ENCODE measurements at places on chromosomes 5 and 9.
A peak's percentile ranks its signal among the peaks of the same experiment; 100 is the strongest.

GRCh38 chr5:179914032-179914755, 6.5 kb upstream of the TBC1D9B start:
- no peak for DNase-seq

DNA sequence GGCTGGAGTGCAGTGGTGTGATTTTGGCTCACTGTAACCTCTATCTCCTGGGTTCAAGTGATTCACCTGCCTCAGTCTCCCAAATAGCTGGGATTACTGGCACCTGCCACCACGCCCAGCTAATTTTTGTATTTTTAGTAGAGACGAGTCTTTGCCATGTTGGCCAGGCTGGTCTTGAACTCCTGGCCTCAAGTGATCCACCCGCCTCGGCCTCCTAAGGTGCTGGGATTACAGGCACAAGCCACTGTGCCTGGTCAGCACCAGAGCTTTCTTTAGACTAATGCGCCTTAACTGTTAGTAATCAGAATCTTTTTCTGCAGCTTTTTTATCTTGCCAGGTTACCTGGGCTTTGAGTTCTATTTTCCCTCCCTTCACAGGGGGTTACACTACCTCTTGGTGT, 18.4 kb downstream of the PTGS1 start:
- DNase-seq, result no peak

GRCh38 chr5:66814146-66814991, 218.2 kb downstream of the MAST4 start:
- DNase-seq, result no peak

- no peak for DNase-seq
Observed at GRCh38 chr9:4973246-4973645, 11.8 kb upstream of the JAK2 start.

GRCh38 chr9:129235931-129236331, 57.9 kb upstream of the IER5L start:
- DNase-seq, result no peak

- peak; percentile 40 for DNase-seq
Observed at GRCh38 chr9:121698627-121699570, 47.5 kb downstream of the DAB2IP start.

GRCh38 chr5:180389252-180390101, 36.3 kb upstream of the GFPT2 start:
- no peak for DNase-seq

DNA sequence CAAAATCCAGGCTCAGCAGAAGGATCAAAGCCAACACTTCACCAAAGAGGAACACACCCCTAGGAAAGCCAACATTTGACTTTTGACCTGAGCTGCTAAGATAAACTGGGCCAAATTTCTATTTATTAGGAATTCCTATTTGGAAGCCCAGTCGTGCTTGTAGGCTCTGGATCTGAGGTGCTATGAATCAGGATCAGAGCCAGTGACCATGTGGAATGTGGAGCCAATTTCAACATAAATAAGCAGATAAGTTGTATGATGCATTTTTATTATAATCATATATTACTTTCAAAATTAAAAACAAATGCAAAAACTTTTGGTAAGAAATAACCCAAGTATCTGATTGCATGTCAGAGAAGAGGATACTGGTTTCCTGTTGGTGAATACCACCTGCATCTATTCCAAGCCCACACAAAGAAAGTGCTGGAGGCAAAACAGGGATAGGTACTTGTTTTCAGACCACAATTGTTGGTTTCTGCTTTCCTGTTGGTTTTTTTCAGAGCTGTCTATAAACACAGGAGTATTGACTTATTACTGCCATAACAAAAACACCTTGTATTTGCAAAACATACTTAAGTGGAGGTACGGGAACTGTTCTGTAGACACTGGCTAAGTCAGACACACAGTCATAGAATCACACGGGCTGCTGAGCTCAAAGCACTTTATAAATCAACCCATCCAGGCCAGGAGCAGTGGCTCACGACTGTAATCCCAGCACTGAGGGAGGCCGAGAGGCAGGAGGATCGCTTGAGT, 52.8 kb downstream of the ARL15 start:
- no peak for DNase-seq

DNA sequence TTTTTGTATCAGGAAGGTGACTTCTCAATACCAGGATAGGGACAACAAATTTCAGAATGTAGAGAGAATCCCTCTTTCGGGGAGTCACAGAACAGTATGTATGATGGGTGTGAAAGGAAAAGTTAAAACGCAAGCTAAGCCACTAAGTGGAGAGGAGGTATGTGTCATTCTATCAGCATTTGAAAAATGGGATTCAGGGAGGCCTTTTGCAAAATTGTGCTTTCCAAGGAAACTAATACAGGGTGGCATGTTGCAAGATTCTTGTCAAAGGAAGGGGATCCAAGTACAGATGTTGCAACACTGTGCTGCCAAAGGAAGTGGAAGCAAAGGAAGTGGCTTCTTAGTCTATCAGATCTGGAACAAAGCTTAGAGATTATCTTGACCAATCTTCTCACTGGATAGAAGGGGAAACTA, 12.6 kb upstream of the TNIP1 start:
- no peak for DNase-seq

- DNase-seq, result no peak
Observed at GRCh38 chr5:100760688-100761087, 142.4 kb downstream of the ST8SIA4 start.

DNA sequence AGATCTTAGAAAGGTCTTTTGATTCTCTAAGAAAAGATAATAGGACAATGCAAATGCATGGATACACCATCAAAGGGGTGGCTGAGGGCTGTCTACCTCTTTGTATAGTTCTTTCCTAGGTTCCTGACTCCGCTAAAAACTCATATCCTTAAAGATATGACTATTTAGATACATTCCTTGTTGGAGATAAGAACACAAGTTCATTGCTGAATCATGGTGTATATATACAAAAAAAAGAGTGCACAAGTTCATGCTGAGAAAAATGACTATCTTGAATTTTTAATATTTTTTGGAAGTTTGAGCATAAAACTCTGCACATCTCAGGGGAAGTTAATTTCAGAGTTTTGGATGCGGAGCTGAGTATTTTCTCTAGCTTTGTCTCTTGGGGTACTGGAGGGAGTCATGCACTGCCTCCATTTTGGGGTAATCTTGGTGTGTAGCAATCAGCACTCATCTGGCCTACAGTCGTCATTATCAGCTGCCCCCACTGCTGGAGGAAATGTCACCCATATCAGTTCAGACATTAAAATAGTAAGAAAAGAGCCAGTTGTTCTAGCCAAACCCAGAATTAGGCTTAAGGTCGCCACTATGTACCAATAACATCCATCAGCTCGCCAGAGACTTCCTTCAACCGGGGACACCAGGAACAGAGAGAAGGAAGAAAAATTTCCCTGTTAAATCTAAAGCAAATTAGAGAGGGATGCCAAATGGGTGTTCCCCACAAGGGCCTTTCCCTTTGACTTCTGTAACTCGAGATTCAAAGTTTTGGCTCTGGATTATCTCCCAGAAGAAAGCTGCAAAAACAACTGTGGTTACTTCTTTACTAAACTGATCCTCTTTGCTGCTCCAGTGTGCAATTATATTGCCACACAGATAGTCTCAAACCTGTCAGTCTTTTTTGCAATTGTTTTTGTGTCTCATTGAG, 49.0 kb downstream of the PTTG1 start:
- DNase-seq, result no peak

DNA sequence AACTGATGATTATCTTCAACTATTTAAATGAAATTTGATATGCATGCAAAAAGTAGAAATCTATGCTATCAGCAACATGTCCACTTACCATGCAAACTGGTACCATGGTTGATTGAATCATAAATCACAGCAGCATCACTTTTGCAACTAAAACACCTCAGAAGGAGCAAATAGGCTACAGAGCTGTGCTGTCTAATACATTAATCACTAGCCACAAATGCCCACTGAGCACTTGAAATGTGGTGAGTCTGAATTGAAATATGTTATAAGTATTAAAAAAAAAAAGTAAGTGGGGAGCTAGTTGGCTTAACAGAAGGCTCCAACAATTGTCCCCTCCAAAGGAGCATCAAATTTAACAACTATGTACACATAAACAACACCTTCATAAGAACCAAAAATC, 112.5 kb downstream of the FAM114A2 start:
- no peak for DNase-seq

GRCh38 chr9:121537283-121537682, 37.6 kb upstream of the GGTA1 start:
- DNase-seq, result no peak

GRCh38 chr5:28574606-28575005, 1536.2 kb upstream of the CDH9 start:
- DNase-seq, result no peak

- no peak for DNase-seq
Observed at GRCh38 chr5:109253262-109253661, 156.5 kb downstream of the PJA2 start.

- no peak for DNase-seq
Observed at GRCh38 chr5:158925314-158925713, 174.4 kb downstream of the EBF1 start.

GRCh38 chr5:84430863-84431663, 46.4 kb upstream of the EDIL3 start:
- no peak for DNase-seq

- DNase-seq, result no peak
Observed at GRCh38 chr5:77644371-77645157, 6.1 kb upstream of the OTP start.

GRCh38 chr5:72133212-72133990, 26.1 kb downstream of the MAP1B start:
- DNase-seq, result no peak

DNA sequence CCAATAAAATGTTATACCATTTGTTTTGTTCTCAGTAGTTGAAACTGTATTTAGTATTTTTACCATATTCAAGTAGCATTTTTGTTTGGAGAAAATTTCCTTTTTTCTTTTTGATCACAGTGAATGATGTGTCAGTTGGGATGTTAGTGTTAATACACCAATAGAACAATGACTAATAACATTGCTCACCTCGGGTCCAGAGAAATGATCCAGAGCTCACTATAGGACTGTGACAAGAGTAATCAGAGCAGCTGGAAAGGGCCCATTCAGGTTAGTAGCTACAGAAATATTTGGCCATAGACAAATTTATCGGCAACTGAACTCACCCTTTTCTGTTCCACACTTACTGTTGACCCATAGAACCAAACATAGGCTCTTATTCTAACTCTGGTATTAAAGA, 989.2 kb downstream of the TLE4 start:
- no peak for DNase-seq

- no peak for DNase-seq
Observed at GRCh38 chr5:149024477-149024876, 38.4 kb downstream of the SH3TC2 start.

DNA sequence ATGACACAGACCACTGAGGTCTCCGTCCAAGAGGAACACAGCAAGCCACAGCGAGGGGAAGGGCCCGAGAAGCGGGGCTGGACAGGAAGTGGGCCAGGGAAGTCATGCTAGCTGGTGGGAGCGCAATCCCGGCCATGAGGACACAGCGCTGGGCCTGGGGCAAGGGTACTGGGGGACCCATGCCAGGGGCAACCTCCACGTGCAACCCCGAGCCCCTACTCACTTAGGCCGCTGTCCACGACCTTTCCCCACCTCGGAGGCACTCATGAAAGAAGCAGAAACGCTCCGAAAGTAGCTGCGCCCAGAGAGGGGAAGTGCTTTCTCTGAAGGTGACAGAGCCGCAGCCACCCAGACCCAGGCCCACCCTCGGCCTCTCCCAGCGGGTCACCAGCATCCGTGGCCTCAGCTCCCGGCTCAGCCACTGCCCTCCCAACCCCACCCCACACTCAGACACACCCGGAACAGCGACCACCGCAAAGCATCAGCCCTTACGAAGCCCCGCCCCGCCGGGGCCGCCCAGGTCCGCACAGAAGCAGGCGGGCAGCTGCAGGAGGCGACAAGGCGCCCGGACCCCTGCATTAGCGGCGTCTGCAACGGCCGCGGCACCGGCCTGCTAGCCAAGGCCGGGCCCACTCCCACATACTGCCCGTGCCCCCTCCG, 782 bp downstream of the BICD2 start:
- DNase-seq, result no peak

DNA sequence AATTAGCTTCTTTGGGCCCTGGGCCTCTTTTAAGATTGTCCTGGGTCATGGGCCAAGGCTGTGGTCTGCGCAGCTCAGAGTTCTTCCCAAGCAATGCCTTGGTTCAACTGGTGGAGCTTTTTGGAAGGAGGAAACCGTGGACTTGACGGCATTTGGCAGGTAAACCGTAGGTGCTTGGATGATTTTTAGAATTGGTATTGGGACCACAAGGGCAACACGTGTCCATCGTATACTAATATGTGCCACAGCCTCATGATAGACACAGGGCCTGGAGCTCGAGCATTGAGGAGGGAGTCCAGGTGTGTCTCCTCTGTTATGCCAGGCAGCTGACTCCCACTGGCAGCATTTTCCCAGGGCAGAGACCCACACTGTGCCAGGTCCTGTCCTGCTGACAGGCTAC, 120.9 kb upstream of the PITX1 start:
- no peak for DNase-seq

DNA sequence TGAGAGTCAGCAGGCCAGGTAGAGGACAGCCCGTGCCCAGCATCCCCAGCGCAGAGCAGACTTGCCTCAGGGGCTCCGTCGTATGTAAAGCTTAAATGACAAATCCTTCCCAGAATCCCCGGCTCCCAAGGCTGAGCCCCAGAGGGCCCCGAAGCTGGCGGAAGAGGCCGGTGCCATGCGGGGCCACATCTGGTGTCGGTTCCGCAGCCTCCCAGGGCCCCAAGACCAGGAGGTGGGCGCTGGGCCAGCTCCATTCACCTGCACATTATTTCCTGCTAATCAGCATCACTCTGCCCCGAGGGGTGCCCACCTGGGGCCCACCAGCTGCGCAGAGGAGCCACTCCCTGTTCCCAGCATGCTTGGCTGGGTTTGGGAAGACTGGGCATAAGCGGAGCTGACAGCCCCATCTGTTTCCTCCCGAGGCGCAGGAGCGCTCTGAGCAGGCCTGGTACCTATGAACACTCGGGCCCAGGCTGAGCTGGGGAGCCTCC, 124.0 kb upstream of the PPP1R26 start:
- no peak for DNase-seq

- DNase-seq, result no peak
Observed at GRCh38 chr5:98781964-98782363, 8.5 kb downstream of the RGMB start.

DNA sequence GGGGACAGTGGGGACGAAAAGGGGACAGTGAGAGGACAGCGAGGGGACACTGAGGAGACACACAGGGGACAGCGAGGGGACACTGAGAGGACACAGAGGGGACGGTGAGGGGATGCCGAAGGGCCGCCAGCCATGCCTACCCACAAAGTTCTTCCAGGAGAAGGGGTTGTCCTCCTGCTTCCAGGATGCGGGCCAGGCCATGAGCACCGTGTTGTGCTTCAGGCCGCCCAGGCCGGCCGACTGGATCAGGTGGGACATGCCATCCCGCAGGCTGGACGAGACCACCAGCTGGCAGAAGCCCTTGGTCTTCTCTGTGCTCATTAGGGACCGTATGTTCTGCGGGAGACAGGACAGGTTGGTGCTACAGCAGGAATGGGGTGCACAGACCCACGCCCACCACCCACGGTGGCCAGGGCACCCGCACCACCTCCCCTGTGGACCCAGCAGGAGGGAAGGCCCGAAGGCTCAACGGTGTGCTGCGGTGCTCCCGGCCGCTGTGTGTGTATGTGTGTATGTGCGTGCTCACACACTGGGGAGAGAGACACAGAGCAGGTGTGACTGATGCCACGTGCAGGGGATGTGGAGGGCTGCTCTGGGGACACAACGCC, 46.6 kb downstream of the SLC12A7 start:
- DNase-seq, result no peak
